Astrocyte of the hippocampus (primary cell): ENCODE measurements at places on chromosomes 13 and 19.

GRCh38 chr13:99829593-99830239, 141.9 kb downstream of the ZIC5 start:
- DNase-seq, result no peak

- no peak for DNase-seq
Observed at GRCh38 chr19:14116525-14116917, 1.0 kb downstream of the PRKACA start.

- DNase-seq, result no peak
Observed at GRCh38 chr19:34502582-34503411, 21.2 kb downstream of the WTIP start.

GRCh38 chr13:40390401-40390916, 276.0 kb downstream of the FOXO1 start:
- peak; percentile 47 for DNase-seq

DNA sequence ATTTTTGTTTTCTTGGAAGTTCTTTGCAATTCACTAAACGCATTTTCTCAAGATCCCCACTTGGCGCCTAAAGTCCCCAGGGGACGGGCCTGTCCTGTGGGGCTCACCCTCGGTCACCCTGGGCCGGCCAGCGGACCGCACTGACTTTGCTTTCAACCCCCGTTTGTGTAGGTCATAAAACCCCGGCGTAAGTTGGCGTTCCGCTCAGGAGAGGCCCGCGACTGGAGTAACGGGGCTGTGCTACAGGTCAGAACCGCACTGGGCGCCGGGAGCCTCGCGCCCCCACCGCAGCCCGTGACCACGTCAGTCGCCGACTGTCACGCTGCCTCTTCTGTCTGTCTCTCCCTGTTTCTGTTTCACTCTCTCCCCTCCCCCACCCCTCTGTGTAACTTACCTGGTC, 13.6 kb downstream of the TSSK6 start:
- DNase-seq, result no peak

GRCh38 chr19:41944336-41944735, 14.8 kb downstream of the RABAC1 start:
- DNase-seq, result no peak

DNA sequence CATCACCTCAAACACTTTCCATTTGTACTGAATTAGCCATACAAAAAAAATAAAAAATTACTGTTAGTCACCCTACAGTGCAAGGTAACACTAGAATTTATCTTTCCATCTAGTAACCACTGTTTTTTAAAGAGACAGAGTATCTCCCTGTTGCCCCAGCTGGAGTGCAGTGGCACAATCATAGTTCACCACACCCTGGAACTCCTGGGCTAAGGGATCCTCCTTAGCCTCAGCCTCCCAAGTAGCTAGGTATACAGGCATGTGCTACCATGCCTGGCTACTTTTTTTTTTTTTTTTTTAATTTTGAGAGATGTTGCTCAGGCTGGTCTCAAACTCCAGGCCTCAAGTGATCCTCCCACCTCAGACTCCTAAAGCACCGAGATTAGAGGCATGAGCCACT, 17.9 kb downstream of the ANKRD10 start:
- no peak for DNase-seq

DNA sequence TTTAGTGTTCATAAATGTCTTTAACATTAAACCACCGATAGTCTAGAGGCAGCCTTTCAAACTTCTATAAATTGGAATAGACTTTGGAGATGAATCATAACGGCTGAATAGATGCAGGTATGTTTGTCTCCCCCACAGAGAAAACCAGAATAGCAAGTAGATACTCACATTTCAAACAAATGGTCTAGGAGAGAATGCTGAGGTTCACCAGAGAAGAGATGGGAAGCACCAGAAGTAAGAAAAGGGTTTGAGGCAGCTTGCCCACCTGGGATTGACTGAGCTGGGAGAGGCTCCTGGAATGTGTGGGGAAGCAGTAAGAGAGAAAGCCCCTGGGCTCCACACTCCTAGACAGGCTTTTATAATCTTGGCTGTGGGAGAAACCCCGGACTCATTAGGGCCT, 6.4 kb downstream of the IGFL3 start:
- peak; percentile 69 for DNase-seq

- no peak for DNase-seq
Observed at GRCh38 chr19:15859187-15859586, 38.7 kb downstream of the CYP4F2 start.

- DNase-seq, result no peak
Observed at GRCh38 chr13:111361873-111362648, 41.6 kb downstream of the TEX29 start.

DNA sequence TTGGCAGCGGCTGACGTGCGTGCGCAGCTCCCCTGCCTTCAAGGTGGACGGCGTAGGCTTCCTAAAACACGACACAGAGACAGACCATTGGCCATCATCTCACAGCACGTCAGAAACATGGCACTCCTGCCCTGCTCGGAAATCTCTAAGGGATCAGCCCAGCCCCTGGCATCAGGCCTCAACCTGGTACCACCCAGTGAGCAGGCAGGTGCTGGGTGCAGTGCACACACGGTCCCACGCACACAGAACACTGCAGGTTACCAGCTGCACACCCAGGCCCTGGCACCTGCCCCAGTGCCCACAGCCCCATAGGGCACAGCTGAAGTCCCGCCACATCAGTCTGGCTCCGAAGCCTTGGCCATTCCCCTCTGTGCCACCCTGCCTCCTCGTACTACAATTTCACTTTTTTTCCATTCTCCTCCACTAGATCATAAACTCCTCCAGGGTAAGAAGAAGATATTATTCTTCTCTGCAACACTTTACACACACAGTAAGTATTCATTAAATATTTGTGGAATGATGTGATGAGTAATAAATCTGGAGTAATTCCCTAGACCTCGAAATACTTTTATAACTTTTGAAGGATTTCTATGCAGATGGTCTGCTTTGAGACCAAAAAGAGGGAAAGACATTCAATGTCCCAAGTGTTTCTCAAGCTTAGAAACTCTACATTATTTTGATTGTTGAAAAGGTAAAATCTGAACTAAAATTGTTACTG, 156.4 kb downstream of the COL4A1 start:
- DNase-seq, result no peak

- peak; percentile 66 for DNase-seq
Observed at GRCh38 chr13:44219577-44220548, 153.8 kb upstream of the SERP2 start.

GRCh38 chr13:50846861-50847475, 3.5 kb upstream of the DLEU7 start:
- DNase-seq, result no peak

DNA sequence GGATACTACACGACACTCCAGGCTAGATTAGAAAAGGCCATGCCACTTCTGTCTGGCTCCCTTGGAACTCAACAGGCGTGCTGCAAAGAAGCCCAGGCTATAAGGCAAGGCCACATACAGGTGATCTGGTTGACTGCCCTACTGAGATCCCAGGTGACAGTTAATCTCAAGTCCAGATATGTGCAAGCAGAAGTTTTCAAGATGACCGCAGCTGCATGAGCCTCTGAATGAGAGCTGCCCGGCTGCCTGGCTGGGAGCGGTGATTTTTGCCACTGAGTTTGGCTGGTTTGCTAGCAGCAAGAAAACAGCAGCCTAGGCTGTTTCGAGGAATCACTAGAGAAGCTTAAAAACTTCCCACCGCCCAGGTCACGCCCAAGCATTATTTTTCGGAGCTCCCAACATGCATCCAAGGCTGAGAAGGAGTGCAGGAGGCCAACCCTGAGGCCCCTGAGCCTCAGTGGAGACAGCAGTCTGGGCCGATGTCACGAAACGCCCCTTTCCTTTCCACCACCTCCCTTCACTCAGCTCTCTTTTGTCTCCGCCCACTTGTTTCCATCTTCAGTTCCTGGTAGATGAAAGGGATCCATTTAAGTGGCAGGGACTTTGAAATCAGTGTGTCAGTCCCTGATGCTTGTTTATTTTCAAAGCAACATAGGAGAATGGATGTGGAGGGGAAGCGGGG, 14.0 kb upstream of the URI1 start:
- DNase-seq, result no peak

DNA sequence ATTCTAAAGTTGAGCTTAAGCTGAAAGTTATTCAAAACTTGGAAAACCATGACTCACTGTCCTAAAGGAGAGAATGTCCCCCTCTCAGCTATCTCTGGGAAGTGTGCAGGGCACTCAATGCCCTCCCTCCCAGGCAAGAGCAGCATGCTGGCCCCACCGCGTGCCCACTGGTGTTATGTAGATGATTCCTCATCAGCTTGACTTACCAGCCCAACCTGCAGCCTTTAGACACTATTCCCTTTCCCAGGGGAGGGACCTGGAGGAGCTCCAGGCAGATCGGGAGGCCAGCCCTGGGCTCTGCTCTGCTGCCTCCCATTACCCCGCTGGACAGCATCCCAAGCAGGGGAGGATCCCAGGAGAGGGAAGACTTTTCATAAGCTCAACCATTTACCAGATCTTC, 124.6 kb downstream of the FGF14 start:
- no peak for DNase-seq

DNA sequence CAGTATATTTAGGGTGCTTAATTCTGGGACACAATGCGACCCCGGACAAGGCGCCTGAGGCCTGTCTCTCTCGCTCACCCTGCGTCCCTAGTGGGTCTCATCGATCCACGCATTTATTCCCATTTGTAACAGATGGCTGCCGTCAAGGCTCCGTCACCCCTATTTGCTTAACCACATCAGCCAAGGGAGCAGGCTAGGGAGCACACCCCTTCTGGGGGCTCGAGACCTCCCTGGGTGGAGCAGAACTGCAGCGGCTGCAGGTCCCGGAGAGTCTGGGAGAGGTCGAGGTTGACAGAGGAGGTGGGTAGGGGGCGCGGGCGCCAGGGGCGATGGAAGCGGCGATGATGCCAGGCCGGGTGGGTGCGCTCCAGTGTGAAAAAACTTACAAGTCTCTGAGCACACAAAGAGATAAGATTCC, 507 bp downstream of the ALG5 start:
- DNase-seq, result peak; percentile 30

DNA sequence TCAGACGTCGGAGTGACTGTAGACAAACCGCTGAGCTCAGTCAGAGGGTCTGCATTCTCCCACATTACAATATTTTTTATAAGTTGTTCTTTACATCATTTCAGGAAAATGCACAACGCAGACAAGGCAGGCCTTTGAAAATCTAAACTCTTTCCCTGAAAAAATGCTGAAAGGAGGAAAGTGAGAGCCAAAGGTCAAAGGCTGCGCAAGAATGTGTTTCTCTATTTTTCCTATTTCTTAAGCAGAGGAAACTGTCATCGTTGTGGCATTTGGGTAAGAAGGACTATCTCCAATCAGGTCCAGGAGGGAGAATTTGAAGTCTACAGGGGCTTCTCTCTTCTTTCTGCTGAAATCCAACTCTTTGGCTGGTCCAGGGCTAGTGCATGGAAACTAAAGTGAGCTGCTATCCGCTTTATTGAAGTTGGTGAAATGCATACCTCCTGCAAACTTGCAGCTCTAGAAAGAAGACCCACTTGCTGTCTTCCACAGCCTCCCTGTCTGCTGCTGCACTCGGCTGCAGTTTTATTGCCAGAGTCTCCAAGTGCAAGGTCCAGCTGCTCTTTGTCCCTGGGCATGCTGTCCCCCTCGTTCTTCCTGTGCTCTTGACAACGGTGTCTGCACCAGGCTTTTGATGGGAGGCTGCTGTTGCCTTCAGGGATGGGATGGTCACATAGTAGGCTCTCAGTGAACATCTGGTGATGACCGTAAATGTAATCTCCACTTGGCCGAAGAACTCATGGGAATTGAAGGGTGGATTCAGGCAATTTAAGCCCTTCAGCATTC, 31.2 kb downstream of the ZNF536 start:
- DNase-seq, result no peak

GRCh38 chr19:33724721-33725060, 72.0 kb upstream of the KCTD15 start:
- no peak for DNase-seq

GRCh38 chr13:75469047-75469446, 12.9 kb downstream of the TBC1D4 start:
- no peak for DNase-seq

DNA sequence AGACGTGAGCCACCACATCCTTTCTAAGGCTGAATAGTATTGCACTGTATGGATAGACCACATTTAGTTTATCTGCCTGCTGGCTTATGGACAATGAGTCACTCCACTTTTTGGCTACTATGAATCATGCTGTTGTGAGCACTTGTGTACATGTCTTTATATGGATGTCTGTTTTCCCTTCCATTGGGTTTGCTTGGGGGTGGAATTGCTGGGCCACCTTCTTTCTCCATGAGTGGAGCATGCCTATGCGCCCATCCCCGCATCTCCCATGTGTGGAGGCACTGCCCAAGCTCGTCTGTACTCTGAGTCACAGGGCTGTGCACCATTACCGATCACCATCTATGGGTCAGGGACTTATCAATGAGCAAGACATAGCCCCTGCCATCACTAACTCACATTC, 127.2 kb upstream of the GJB6 start:
- DNase-seq, result peak; percentile 90

DNA sequence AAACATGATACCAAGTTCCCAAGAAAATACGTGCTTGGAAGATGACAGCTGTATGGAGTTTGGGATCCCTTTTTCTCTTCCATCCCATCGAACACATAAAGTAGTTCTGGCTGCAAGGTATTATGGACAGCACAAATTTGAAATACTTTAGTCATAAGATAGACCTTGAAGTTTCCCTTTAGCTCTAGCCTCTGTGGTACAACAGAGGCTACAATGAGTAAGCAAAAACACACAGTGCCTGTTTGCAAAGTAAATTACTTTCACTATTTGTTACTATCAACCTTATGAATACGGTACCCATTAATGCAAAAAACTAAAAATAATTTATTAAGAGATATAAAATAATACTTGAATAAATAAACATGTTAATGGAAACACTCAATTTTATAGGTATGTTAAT, 21.0 kb upstream of the LRCH1 start:
- DNase-seq, result no peak

GRCh38 chr19:4345342-4346019, 2.1 kb downstream of the MPND start:
- DNase-seq, result no peak

- no peak for DNase-seq
Observed at GRCh38 chr13:75968103-75968838, 332.1 kb downstream of the LMO7 start.

GRCh38 chr13:62173958-62174357, 758.3 kb upstream of the PCDH20 start:
- DNase-seq, result no peak
